Stimulated activated CD4-positive, alpha-beta T cell treated with anti-CD3 and anti-CD28 coated beads, TNF-alpha, amount 100 ng/mL, for 1 hour (primary cell): ENCODE measurements at places on chromosomes 13 and 19.

DNA sequence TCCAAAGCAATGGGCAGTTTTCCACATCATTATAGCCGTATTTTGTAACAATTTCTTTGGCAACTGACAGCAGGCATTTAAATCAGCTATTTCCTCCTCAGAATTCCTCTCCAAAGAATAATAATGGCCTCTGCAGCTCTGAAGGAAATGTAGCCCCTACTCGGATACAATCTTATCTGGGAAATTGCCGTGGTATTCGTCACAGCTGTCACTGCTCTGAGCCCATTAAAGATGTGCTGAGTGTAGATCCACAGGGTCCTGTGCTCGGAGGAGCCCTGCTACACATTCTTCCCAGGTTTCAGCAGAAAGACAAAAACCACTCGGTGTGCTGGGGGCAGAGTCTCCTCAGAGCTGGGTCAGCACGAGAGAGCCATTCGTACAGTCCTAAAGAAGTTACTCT, 33.1 kb downstream of the MZT1 start:
- no peak for DNase-seq

- DNase-seq: no peak
These were observed 78.8 kb upstream of the TMTC4 start for GRCh38 chr13:100753376-100753775.

DNA sequence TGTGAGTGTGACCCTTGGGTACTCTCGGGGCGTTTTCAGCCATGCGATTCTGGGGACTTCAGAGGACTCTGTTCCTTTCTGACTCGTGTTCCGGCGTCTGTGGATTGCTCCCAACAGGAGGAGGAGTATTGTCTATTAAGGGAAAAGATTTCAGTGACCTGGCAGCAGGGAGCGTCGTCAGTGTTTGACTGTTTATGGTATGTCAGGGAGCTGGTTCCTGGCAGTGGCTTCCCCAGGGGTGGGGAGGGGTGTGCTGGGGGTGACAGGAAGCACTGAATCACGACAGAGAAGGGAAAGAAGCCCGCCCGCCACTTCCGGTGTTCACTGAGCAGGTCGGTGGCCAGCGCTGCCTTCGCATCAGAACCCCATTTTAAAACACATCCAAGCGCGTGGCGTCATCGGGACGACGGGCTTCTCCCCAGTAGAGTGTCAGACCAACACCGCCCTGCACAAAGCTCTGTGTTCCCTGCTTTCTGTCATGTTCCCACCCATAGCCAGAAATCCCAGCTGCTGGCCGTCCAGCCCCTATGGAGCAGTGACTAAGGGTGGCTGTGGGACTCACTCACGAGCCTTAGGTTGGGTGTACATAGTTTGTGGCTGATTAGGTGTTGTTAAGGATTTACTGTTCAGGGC, 33.8 kb downstream of the COL4A2 start:
- peak; percentile 36 for DNase-seq

DNA sequence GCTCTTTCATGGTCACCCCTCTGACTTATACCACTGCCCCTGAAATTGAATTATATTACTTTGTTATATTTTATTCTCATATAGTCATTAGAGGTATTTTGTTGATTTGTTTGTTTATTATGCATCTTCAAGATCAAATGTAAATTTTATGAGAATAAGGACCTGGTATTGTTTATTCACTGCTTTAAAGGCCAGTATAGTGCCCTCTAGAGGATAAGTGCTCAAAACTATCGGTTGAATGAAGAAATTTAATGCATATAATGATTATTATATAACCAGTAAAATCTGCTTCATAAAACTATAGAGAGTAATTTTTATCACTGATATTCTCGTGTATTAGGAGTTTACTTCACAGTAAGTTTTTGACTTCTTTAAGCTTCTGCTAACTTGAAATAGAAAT, 1401.9 kb downstream of the SLITRK1 start:
- no peak for DNase-seq

DNA sequence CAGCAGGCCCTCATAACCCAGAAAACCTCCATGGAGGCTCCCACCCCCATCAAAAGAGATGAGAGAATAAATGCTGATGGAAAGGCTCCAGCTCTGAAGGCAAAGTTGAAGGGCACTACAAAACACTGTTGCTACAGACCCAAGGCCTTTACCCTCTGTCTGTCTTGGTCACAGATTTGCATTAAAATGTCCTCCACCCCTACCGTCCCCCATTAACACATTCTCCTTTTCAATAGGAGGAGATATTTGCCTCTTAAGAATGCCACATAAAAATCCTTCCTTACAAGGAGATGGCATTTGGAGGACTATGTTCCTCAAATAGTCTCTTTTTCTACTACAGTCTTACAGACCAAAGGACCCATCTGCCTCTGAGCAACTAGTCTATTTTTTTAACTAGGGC, 361.5 kb downstream of the ENOX1 start:
- DNase-seq: no peak

- no peak for DNase-seq
These were observed 18.8 kb downstream of the MTRF1 start for GRCh38 chr13:41244556-41244955.

DNA sequence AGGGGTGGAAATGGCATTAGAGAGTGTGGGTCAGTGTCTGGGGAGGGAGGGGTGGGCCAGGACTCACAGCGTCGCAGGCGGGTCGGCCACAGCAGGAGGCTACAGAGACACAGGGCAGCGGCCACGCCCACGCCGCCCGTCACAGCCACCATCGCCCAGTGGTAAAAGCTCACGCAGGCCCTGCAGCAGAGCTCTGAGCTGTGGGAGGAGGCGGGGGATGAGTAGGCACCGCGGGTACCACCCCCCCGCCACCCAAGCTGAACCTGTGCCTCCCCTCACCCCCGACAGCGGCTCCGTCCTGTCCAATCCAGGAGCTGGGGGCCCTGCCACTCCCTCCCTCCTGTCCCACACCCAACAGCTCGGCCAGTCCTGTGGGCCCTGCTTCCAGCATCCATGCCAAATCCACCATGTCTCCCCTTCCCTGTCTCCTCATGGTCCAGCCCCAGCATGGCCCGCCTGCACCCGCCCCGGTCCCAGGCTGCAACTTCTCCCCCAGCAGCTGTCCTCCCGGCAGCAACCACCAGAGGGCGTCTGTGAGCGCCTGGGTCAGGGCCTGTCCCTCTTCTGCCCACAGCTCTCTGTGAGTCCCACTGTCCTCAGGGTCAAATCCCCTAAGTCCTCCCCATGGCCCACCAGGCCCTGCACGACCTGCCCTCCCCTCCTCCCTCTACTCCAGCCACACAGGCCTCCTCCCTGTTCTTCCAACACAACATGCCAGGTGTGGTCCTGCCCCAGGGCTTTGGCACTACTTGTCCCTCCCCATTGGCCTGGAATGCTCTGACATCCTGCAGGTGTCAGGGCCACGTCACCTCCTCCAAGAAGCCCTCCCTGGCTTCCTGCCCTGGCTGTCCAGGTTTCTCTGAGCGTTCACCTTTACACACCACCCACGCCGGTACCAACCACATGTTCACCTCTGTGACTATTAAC, 6.0 kb downstream of the TEKTIP1 start:
- DNase-seq: no peak

GRCh38 chr13:113616281-113616906, 31.8 kb downstream of the TFDP1 start:
- no peak for DNase-seq

- DNase-seq: no peak
These were observed 172.1 kb downstream of the NUFIP1 start for GRCh38 chr13:44817131-44817671.
